ENCODE measurements at places on chromosomes 12 and 14.

DNA sequence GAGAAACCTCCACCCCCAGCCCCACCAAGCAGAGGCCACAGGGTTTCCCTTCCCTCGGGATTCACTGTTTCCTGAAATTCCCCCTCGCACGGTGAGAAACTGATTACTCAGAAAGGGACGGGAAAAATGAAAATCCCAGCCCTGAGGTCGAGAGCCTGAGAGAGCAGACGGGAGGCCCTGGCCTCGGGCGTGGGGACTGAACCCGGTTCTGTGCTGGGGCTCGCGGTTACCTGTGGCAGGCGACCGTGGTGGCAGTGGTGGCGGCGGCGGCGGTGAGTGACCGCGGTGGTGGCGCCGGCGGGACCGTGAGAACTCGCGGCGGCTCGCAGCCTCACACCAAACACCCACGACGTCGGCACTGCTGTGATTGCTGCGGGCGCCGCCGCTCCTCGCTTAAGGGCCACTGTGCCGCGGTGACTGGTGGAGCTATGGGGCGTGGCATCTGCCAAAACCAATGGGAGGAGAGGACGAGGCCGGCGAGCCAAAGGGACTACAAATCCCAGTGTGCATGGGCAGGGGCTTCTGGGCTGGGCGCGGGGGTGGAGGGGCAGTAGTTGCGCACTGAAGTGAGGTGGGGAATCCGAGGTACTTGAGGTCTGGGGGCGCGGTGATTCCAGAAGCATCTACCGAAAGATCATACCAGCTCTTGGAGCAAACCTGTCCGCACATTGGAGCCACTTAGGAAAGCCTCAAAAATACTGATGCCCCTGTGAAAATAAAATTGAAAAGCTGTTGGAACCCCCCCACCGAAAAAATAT lies at the start of gene LGMN:
Gene LGMN (minus strand): TSS at position 369 of the 758 bp plus-strand sequence. CDS start 15,841 bp downstream, outside the sequence.
- DNase-seq, result peak; percentile 81

- no peak for DNase-seq
Observed at GRCh38 chr12:43145481-43145880, 406.5 kb downstream of the ADAMTS20 start.

GRCh38 chr12:129440278-129440677 lies 463.5 kb downstream of the TMEM132D start:
- no peak for DNase-seq

DNA sequence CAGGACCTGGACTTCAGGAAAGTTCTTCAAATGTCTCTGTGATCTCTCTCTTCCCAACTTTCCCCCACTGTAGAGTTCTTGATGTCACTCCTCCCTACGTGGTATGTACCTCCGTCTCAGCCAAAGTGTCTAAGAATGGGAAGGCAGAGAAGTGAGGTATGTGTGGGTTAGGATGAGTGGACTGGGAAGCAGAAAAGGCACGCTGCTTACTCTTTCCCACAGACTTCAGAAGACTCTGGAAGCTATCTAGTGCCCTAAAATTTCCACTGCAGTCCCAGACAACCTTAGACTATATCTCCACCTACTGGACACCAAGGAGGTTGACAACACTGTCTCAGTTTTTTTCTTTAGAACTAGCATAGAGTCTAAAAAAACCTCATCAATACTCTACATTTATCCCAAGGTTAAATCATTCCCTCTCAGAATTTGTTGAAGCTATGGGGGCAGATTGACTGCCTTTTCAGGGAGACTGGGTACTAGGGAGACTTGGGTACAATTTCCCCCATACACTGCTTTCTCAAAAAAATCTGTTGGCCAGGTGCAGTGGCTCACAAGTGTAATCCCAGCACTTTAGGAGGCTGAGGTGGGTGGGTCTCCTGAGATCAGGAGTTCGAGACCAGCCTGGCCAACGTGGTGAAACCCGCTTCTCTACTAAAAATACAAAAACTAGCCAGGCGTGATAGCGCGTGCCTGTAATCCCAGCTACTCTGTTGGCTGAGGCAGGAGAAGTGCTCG lies 20.6 kb upstream of the ITGA5 start:
- DNase-seq, result no peak

DNA sequence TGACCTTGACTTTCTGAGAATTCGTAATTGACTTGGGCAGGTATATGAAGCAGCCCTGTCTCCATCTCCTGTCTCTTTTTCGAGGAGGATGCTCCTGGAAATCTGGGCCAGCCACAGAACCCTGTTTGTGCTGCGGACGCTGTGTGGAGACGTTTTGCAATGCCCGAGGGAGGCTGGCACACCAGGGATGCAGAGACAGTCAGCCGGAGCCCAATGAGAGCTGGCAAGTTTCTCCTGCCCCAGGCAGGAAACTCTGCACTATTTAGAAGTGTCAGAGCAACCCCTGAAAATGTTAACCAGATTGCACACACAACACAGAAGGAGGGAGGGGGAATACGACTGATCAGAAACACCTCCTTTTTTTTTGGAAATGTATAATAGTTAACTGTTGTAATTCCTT lies 103.2 kb upstream of the DYRK2 start:
- DNase-seq, result no peak

DNA sequence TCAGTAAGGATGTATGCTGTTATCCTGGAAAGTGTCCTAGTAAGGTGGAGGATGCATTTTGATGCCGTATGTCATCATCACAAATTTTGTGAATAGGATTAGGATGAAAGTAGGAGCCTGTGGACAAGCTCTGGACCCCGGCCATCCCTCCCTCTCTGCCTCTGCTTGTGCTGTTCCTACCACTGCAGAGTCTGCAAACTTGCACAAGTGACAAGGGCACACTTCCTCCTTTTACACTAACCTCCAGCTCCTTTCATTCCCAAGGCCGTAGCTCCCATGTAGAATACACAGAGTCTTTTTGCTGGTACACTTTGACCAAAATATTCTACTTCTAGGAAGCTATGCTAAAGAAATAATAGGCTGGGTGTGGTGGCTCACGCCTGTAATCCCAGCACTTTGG lies 13.3 kb upstream of the TMCC3 start:
- DNase-seq, result no peak
